ENCODE measurements at places on chromosomes 13 and 19. TPM values are rescaled to one million over a fixed set of nuclear protein-coding genes. Genes with fewer than 3 reads are reported as not detected.

ATP4B gene
- total RNA-seq, result not detected

SLC15A1 gene
- under 0.01 TPM for total RNA-seq

NCR1 gene
- not detected for total RNA-seq

PPP1R12C gene
- 37.6 TPM for total RNA-seq

ZSCAN1 gene
- not detected for total RNA-seq

SHISA7 gene
- total RNA-seq, result not detected

ZFP28 gene
- total RNA-seq, result 9.4 TPM

OR7C1 gene
- total RNA-seq, result not detected

SIGLEC5 gene
- total RNA-seq, result not detected

MAG gene
- not detected for total RNA-seq

PLIN5 gene
- not detected for total RNA-seq

LMTK3 gene
- total RNA-seq, result under 0.01 TPM

PLIN4 gene
- total RNA-seq, result 0.06 TPM

DCT gene
- total RNA-seq, result under 0.01 TPM

LRRC8E gene
- total RNA-seq, result 5.5 TPM

NANOS2 gene
- not detected for total RNA-seq

LEUTX gene
- not detected for total RNA-seq

RAP2A gene
- 22.3 TPM for total RNA-seq

KIR2DL3 gene
- total RNA-seq, result not detected
